ENCODE measurements at places on chromosomes 12 and 14.

DNA sequence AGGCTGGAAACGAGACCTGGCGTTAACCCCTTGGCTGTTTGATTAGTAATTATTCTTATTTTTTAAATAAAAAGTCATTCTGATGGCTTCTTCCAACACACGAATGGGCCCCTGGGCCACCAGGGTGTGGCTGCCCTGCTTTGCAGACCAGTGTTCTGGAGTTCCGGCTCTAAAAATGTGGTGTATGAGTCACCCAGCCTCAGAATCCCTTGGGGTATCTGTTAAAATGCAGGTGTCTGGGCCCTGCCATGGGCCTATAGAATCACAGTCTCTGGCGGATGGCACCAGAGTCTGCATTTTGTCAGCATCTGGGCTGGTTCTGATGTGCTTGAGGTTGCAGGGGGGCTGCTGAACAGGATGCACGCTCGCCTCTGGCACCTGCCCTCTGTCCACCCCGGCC lies 2.5 kb upstream of the PSMC1 start:
- DNase-seq = no peak

- no peak for DNase-seq
Measured at GRCh38 chr12:103821773-103822172, 19.3 kb downstream of the NT5DC3 start.

GRCh38 chr12:72366255-72366654 lies 94.1 kb downstream of the TRHDE start:
- no peak for DNase-seq

DNA sequence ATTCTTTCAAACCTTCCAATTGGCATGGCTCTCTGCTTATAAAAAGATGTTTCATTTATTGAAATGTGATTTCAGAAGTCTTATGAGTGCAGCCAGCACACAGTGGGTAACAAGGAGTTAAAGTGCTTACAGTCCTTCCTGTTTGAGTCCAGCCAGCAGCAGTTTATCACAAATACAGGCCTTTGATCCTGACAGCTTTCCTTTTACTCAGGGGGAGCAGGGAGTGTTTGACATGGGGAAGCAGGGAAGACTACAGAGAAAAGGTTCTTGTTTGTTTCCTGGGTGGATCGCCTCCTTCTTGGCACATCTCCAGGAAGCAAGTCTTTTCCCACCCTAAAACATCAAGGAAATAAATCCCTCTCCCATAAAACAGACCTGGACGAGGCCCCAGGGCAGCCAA lies 216.1 kb downstream of the MSRB3 start:
- no peak for DNase-seq

DNA sequence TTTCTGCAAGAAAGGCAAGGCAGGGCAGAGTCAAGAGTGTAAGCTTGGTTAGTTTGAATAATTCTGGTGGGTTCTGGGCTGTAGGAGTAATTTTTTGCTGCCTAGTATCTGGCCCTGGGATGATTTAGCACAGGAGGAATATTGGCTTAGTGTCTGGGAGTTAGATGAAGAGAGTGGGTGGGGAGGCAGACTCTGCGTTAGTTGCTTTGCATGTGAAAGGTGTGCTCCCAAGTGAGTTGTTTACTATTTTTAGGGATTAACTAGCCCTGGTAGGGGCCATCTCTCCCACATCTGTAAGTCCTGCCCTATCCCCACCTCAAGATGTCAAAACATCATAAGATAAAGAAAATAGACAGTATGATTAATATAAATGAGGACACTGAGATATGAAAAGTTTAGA lies 249.7 kb downstream of the LRIG3 start:
- DNase-seq = no peak

- no peak for DNase-seq
Measured at GRCh38 chr14:38291681-38292467, 36.0 kb upstream of the CLEC14A start.

- peak; percentile 20 for DNase-seq
Measured at GRCh38 chr14:66444271-66444927, 41.8 kb upstream of the CCDC196 start.

DNA sequence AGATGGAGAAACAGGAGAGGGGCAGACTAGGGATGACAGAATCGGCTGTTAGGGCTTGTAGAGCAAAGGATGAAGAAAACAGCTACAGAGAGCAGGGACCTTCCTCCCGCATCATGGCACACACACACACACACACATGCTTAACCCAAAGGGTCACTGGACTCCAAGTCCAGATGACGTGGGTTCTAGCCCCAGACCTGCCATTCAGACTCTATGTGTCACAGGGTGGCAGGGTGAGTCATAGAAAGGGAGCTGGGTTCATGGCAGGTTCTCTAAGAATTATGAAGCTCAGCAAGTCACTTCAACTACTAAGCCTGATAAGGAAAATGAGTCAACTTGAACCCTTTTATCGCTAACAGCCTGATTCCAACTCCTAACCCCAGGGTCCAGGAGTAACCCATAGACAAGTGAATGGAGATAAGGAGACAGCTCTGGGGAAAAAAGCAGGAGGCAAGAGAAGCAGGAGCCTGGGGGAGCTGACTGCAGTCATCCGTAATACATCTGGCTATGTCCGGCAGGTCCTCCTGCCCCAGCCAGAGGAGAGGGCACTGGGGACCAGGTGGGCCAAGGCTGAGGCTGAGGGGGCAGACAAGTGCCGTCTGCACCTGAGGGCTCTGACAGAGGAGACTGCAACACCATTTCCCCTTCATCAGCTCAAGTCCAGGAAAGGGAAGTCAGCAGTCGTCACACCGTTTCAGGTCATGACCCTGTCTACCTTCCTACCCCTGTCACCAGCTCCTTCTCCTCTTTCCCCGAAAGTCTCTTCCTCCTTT lies 3.6 kb upstream of the TNFRSF1A start:
- no peak for DNase-seq

- no peak for DNase-seq
Measured at GRCh38 chr12:47488888-47489287, 216.9 kb downstream of the RPAP3 start.

DNA sequence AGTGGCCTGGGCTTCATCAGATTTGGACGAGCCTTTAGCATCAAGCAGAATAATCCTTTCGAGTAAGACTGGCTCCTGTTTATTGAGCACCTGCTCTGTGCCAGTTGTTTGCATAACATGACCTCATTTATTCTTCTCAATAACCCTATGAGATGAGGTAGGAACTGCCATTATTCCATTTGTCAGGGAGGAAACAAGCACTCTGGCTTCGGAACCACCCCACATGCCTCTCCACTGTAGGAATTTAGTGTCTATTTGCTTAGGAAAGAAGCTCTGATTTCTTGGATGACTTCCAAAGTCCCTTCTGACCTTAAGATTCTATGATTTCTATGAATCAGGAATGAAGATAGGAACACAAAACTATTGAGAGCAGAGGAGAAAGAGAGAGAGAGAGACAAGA lies 11.0 kb downstream of the SAMD4A start:
- DNase-seq = no peak

DNA sequence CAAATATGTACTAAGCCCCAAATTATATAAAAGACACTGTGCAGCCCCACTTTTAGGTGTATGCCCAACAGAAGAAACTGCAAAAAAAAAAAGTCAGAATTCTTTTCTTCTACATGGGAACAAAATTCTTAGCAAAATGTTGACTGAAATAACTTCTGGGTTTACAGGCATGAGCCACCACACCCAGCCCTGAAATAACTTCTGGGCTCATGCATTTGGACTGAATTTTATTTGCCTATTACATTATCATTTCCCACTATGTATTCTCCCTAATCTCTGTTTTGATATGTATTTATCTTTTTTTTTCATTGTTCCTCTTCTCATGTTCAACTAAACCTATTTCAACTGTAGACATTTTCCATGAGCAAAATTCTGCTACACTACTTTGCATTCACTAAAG lies 169.2 kb downstream of the GRIN2B start:
- no peak for DNase-seq

GRCh38 chr14:103367995-103368394 lies 17.2 kb upstream of the MARK3 start:
- DNase-seq = no peak

GRCh38 chr14:100540926-100541620 lies 46.1 kb downstream of the BEGAIN start:
- peak; percentile 8 for DNase-seq

DNA sequence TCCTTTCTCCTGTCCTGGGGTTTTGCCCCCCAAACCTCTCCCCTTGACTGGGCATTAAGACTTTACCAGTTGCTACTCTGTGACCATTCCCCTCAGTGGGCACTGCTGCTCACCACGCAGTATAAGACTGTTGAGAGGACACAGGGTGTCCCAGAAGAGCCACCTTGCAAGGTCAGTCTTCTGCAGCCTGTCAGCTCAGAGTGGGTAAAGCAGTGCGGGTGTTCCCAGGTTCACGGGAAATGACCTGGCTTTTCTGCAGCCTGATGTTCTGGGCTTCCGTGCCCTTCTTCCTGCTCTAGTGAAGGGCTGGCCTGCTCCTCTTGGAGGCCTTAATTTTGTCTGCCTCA lies 34.2 kb downstream of the KCNA1 start:
- no peak for DNase-seq

DNA sequence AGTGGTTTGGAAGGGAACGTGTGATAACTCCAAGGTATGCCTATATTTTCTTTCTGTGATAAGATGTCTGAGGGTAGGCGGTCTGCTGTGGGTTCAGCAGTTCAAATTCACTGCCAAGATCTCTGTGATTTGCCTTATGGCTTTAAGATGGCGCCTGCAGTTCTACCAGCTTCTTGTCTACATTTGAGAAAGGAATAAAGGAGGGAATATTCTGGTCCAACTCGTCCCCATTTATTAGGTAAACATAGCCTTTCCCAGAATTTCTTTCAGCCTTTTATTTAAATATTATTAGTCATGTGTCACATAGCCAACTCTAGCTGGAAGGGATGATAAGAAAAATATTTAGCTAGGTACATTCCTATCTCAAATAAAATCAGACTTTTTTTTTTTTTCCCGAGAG lies 48.8 kb downstream of the KCNJ8 start:
- DNase-seq = no peak

GRCh38 chr12:126084480-126084879 lies 1019.2 kb downstream of the AACS start:
- no peak for DNase-seq

GRCh38 chr12:124218243-124218560 lies 76.7 kb upstream of the RFLNA start:
- DNase-seq = no peak

DNA sequence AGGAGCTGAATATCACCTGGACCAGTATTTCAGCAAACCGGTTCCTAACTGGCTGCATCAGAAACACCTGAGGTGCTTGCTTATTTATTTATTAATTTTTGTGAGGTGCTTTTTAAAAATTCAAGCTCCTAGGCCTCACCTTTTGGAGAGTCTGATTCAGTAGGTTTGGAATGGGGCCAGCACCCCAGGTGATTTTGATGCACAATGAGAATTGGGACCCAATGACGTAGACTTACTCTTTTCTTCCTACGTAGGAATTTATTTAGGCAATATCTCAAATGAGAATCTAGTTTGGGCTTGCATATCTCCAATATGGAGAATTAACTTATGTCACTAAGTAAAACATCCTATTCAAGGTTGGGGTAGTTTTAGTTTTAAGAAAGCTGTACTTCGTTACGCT lies 7.3 kb downstream of the YEATS4 start:
- DNase-seq = no peak

DNA sequence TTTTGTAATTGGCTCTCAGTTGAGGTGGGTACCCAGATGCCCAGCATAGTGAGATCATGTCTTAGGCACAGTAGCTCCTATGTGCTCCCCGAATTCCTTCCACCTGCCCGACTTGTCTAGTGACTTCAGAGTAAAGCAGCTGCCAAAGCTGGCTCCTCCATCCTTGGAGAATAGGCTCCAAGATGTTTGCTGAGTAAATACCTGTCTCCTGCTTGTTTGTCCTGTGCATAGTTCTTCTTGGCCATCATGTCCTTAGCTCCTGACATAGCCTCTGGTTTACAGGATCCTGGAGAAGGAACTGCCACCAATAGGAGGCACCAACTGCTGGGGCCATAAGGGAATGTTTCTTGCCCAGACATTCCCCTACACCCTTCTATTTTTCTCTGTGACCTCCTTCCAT lies 52.6 kb upstream of the CISTR start:
- no peak for DNase-seq

- no peak for DNase-seq
Measured at GRCh38 chr12:54386403-54387113, 2.0 kb upstream of the ZNF385A start.

GRCh38 chr12:15689751-15690191 lies 99.4 kb downstream of the EPS8 start:
- DNase-seq = no peak

- DNase-seq = no peak
Measured at GRCh38 chr14:60093606-60094005, 1.9 kb downstream of the PCNX4 start.

- DNase-seq = no peak
Measured at GRCh38 chr12:93918262-93918661, 230.1 kb upstream of the PLXNC1 start.

- DNase-seq = no peak
Measured at GRCh38 chr14:74867673-74868072, 8.3 kb downstream of the PROX2 start.

GRCh38 chr12:31804185-31804504 lies 75.3 kb upstream of the AMN1 start:
- no peak for DNase-seq

DNA sequence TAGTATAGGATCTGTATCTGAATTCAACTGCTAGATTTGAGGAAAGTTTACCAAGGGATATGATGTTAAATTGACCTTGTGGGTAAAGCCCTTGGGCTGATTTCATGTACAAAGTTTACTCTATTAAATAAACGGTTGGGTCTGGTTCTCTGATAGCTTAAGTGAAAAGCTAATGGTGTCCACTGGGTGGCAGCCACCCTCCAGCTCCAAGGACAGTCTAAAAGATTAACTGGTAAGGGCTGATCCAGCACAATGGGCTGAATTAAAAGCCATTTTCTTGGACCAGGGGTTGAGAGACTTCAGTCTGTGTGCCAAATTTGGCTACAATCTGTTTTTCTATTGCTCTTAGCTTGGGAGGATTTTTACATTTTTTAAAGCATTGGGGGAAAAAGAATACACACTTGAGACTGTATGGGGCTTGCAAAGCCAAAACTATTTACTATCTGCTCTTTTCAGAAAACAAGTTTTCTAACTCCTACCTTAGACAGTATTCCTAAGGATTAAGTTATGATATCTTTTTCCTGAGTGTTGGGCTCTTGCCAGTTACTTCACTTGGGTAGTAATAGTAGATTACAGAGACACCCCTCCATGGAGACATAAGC lies 116.5 kb downstream of the GPHN start:
- peak; percentile 36 for DNase-seq

DNA sequence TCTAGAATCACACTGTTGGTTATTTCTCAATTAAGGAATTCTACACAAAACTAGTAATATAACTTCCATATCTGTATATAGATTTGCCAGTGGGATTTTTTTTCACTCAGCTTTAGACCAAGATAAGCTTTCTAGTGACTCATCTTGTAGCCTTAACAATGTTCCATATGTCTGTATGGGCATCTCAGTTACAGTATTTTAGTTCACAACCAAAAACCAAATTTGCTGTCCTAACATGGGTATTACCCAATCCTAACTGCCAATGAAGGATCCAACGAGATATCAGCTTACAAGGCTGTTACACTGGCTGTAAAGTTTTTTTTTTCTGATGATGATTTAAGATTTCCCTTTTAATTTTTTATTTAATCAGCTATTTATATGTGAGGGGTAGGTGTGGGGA lies 31.5 kb upstream of the KRR1 start:
- DNase-seq = no peak

GRCh38 chr12:63875703-63876102 lies 31.2 kb downstream of the SRGAP1 start:
- DNase-seq = no peak

Measured in heart right ventricle (tissue), 16 donors.